Left kidney (tissue), 8 donors: ENCODE measurements at places on chromosomes 11 and 22. TPM values are rescaled to one million over a fixed set of nuclear protein-coding genes. Genes with fewer than 3 reads are reported as not detected.

KRTAP5-7 gene
- polyA plus RNA-seq: 0.25 TPM

OOSP4B gene
- not detected for polyA plus RNA-seq

- no peak for DNase-seq
Measured at GRCh38 chr11:7686761-7687160, 13.5 kb upstream of the CYB5R2 start.

DNA sequence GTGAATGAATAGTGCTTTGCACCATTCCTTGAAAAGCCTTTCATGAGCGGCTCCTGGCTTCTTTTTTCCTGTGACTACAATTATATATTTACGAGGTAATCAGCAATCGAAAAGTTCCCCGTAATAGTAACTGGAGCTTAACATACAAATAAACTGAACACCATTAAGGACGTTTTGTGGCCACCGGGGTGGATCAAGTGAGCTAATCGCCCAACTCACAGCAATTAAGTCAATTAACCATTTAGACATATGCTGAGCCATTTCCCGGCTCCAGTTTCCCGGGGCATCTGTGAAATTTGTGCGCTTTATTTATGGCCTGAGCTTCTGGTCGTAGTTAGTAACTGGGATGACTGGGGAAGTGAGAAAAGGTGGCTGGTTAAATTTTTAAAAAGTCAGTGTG, 465.2 kb downstream of the MIAT start:
- no peak for DNase-seq
